Effector CD8-positive, alpha-beta T cell (primary cell): ENCODE measurements at places on chromosomes 7 and 10.

DNA sequence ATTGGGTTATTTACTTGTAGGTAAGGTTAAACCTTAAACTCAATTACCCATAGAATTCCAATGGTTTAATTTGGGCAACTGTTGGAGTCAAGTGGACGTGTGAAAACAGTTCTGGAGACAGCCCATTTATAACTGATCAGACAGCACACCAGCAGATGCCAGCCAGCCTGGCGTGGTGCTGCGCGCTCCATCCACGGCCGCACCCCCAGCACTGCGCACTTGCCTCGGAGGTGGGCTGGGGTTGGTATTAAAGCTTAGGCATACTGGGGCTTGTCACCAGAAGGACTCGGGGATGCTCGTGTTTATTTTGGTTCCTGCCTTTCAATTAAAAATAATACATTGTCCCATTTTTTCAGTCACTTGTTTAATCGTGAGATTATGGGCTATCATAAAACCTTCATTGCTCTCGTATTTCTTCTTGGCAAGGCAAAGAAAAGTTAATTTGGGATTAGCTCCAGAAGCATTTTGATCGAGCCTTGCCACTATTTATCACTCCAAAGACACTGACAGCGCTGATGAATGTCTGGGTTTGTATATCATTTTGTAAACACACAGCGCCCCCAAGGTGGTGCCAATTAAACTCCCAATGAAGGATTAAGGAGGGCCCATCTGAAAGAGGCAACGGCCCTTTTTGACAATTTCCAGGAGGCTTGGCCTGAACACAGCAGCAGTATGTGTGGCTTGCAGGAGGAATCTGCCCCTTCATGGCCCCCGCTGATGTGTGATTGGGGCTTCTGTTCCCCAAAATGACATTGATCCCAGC is 204.5 kb upstream of the CXCL12 start:
- no peak for DNase-seq

DNA sequence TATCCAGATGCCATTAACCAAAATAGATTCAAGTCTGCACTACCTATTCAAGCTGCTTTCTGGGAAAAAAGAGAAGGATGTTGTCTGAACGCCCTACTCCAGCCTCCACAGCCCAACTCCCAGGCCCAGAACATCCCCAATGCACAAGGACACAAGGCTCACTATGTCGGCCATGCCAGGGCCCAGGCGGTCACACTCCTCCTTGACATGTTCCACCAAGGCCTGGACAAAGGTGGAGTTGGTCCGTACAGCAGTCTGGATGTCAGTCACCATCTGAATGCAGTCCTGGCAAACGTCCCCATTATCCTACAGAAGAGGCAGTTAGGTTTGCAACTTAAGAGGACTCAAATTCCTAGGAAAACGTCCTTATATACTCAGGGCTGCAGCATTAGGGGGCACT is 23.2 kb downstream of the PSAP start:
- no peak for DNase-seq

- no peak for DNase-seq
Measured at GRCh38 chr7:70749831-70750230, 382.1 kb upstream of the GALNT17 start.

DNA sequence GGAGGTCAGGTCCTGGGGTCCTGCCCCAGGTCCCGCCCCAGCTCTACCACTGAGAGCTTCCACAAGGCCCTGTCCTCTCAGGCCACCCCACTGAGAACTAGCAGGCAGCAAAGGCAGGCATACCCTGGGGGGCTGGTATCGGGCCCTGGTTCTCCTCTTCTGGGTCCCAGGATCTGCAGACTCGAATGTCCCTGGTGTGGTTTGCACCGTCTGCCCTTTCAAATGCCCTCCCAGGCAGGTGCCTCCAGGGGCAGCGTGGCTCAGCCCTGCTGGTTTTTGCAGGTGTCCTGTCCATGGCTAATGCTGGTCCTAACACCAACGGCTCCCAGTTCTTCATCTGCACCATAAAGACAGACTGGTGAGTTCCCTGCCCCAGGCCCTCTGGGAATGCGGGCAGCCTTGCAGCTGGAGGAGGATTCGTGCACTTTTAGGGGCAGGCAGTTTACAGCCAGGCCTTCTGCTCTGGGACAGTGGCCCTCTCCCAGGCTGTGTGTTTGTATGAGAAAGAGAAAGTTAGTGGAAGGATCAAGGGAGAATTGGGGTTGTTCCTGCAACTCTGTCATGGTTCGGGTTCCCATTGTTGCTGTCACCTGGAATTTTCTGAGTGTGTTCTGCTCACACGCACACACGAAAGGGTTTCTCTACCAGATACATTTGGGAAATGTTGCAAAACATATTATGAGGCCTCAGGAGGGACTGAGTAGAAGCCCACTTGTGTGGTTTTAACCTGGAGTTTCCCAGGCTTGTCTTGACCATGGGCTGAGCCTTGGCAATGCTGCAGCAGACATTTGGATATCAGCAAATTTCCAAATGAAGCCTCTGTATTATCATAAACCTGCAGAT is 5.0 kb downstream of the PPIF start:
- DNase-seq, result no peak

GRCh38 chr10:69457771-69458237 is 6.5 kb downstream of the TSPAN15 start:
- no peak for DNase-seq

GRCh38 chr7:28986028-28986764 is 28.1 kb upstream of the TRIL start:
- DNase-seq, result no peak

GRCh38 chr7:29607259-29607658 is 43.6 kb downstream of the PRR15 start:
- no peak for DNase-seq

- DNase-seq, result no peak
Measured at GRCh38 chr7:142637240-142637639, 112.0 kb upstream of the PRSS1 start.

DNA sequence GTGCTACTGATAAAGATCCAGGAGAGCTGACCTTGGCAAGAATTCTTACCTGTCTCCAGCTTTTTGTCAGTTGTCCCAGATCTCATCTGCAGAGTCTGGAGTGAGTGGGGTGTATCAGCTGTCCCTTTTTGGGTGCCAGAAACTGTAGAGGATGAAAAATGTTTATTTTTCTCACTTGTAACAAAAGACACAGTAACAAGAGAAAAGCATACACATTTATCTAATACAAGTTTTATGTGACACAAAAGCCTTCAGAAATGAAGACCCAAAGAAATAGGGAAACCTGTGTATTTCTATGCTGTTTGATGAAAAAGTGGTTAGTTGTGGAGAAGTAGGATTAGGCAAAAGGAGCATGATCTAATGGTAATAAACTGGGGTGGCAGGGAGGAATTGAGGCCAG is 58.5 kb upstream of the NPVF start:
- DNase-seq, result no peak

GRCh38 chr10:8568401-8568800 is 513.9 kb downstream of the GATA3 start:
- DNase-seq, result no peak

DNA sequence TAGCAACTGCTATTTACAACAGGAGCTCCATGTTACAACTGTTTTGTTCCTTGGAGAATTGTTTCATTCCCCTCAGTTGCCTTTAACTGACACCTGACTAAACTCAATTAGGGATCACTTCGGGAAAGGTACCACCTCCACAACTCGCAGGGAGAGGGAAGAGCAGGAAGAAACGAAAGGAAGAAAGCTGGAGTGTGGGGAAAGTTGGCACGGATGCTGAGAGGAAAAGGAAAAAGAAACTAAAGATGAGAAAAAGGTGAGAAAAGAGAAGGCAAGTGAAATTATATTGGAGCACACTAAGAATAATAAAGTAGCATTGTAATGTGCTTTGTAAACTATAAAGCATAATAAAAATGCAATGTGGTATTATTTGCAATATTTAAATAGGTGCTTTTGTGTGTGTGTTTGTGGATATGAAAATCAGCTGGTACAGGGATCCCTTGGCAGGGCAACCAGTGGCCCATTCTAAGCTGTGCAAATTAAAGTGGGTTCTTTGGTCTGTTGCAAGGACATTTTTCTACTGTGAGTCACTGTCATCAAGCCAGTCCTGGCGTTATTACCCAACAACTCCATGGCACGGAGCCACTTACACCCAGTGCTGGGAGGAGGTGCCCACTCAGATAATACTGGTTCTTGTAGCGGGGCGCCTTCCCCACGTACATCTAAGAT is 45.9 kb downstream of the HIPK2 start:
- DNase-seq, result no peak

GRCh38 chr7:24830440-24831050 is 73.3 kb upstream of the GSDME start:
- DNase-seq, result no peak

DNA sequence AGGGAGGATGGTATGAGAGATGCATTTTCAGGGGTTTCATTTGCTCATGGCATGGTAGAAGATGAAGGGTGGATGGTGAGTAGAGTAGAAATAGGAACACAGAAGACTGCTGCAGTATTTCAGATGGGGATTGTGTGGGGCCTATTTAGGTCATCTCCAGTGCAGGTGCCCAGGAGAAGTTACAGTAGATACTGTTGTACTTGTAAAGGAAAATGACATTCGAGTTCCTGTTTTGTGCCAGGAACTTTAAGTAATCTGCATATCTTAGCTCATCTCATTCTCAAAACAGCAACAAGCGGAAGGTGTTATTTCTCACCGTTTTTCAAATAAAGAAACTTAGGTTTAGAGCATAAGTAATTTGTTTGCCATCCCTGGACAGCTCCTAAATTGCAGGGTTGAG is 156.2 kb downstream of the AUTS2 start:
- DNase-seq, result no peak

DNA sequence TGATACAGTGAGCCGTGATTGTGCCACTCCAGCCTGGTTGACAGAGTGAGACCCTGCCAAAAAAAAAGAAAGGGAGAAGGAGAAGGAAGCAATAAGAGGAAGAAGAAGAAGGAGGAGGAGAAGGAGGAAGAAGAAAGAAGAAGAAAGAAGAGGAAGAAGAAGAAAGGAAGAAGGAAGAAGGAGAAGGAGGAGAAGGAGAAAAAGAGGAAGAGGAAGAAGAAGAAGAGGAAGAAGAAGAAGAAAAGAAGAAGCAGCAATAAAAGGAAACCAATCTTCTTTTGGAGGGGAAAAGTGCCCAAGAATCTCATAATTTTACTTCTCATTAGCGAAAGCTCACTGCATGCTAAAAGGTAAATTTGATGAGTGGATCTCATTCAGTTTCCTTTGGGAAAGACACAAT is 85.7 kb upstream of the GLCCI1 start:
- no peak for DNase-seq

DNA sequence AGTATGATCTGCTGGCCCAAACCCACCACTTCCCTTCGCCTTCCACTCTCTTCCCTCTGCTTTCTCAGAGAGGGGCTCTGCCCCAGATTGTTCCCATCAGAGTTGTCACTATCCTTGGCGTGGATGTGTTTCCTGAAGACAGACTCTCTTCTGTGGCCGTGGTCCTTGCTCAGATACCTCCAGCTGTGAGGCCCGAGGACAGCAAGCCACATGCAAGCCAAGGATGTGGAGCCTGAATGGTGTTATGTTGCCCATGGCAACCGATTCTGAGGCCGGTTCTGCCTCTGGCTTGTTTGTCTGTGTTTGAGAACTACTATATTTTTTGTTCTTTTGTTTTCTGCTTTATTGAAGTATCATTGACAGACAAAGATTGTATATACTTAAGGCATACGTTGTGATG is 247.4 kb upstream of the PODXL start:
- no peak for DNase-seq

- DNase-seq, result no peak
Measured at GRCh38 chr10:71251319-71251718, 38.9 kb downstream of the UNC5B start.

GRCh38 chr10:118012952-118013525 is 33.7 kb downstream of the RAB11FIP2 start:
- DNase-seq, result no peak

DNA sequence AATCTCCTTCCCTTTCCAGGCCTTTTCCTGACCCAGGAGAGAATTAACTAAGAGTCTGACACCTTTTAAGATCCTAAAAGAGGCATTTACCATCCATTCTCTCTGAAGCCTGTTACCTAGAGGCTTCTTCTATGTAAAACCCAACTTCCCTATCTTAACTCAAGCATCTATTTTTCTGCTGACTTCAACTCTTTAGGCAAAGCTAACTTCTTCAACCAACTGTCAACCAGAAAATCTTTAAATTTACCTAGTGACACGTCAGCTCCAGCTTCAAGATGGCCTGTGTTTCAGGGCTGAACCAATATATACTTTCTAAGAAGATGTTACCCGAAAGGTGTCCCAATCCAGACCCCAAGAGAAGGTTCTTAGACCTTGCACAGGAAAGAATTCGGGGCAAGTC is 492.3 kb upstream of the AUTS2 start:
- DNase-seq, result no peak

GRCh38 chr10:13201132-13201531 is 33.0 kb downstream of the UCMA start:
- no peak for DNase-seq

DNA sequence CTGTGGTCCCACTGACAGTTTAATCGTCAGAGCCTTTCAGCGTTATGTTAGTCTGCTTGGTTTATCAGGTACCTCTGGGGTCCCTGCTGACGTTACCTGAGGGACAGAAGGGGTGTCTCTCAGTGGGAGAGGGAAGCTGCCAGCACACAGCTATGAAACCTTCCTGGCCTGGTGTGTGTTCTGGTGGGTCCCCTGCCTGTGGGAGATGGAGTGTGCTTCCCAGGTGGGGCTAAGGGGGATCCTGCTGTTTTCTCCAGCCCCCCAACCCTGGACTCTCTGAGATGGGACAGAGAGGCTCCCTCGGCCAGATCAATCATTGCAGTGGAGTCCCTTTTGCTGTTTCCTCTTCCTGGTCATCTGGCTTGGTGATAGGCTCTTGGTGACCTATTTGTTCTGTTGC is 308.8 kb downstream of the TNS3 start:
- no peak for DNase-seq

DNA sequence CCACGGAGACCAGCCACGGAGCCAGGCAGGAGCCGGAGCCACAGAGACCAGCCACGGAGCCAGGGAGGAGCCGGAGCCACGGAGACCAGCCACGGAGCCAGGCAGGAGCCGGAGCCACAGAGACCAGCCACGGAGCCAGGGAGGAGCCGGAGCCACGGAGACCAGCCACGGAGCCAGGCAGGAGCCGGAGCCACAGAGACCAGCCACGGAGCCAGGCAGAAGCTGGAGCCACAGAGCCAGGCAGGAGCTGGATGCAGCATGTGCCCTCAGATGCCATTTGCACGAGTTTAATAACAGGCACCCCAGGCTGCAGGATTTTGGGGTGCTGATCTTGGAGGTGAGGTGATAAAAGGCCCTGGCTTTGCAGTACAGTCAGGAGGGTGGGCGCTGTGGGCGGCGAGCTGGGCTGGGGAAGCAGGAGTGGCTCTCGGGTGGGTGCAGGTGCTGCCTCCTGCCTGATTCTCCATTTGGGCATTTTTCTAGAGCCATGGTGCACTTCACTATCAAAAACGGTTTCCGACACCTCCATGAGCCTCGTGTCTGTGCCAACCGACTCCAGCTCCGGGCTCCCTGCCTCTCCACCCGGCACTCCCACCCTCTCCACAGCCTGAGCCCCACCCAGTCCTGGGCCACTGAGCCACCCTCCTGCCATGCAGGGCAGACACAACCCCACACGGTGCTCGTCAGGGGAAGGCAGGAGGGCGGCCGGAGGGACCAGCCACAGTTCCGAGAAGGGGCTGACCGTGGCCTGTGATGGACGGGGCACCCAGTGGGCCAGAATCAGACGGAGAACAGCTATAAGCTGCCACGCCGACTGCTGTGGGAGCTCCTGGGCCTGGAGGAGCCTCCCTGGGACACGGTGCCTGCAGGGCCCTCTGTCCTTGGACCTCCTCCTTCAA is 40.8 kb upstream of the NKX6-2 start:
- no peak for DNase-seq

GRCh38 chr10:77793831-77794230 is 132.7 kb downstream of the DLG5 start:
- DNase-seq, result no peak

GRCh38 chr7:159201722-159202330 is 57.2 kb upstream of the VIPR2 start:
- DNase-seq, result no peak
